ENCODE measurements at places on chromosomes 5 and 9.

GRCh38 chr5:126855266-126855665 lies 78.3 kb downstream of the LMNB1 start:
- DNase-seq, result no peak

DNA sequence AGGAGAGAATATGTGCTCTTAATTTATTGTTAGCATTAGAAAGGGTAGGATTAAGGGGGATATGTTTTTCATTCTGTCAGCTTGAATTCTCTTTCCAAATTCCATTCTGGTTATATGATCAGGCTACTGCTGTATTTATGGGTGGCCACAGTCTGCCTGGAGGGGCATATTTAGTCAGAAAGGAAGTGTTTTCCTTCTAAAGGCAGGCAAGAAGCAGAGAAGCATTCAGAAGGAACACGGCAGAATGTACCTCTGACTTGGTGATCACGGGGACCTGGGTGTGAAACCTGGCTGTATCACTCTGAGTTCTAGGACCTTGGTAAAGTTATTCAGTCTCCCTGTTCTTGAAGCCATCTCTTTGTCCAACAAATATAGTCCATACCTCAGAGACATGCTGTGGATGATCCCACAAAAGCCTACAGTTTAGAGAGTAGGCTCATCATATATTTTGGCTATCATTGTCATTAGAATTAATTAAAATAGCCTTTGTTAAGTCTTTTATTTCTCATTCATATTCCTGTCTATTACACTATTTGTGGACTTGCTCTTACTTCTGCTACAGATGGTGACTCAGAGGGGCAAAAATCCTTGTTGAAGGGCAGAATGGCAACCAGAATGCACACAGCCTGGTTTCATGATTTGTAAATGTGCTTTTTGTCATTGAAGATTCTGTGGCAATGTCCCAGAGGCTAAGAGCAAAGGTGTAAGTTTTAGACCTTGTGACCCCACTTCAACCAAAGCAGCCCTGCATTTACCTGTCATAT lies 2.7 kb downstream of the TNC start:
- DNase-seq, result no peak

- peak; percentile 67 for DNase-seq
These were observed 2.4 kb upstream of the PHYKPL start for GRCh38 chr5:178234750-178235587.

- no peak for DNase-seq
These were observed 95.0 kb downstream of the PCSK1 start for GRCh38 chr5:96338091-96338490.

DNA sequence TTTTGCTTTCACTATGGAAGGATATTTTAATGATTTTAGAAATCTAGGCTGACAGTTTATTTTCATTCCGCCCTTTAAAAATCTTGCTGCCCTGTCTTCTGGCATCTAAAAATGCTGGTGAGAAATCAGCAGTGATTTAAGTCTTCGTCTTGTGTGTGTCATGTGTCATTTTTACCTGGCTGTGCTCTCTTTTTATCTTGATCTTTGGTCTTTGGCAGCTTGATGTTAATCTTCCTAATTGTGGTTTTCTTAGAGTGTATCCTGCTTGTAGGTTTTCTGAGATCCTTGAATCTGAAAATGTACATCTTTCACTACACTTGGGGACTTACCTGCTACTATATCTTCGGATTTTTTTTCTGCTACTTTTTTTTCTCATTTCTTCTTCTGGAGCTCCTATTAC lies 11.9 kb upstream of the LPCAT1 start:
- DNase-seq, result no peak

- DNase-seq, result no peak
These were observed 36.4 kb upstream of the RAPGEF6 start for GRCh38 chr5:131671409-131671808.

- DNase-seq, result no peak
These were observed 144.4 kb upstream of the MAP3K1 start for GRCh38 chr5:56670916-56671315.

DNA sequence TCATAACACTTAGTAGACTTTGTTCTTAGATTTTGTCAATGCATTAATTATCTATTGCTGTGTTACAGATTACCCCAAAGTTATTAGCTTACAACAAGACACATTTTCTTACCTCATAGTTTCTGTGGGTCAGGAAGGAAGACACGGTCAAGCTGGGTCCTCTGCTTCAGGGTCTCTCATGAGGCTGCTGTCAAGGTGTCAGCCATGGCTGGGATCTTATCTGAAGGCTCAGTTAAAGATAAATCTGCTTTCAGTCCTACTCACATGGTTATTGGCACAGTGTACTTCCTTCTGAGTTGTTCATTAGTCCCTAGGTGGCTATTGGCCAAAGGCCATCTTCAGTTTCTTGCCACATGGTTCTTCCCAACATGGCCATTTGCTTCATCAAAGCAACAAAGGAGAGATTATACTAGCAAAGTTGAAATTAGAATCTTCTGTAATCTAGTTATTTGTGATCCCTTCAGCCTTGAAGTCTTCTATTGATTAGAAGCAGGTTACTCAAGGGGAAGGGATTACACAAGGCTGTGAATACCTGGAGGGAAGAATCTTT lies 25.2 kb downstream of the TDRD7 start:
- no peak for DNase-seq

DNA sequence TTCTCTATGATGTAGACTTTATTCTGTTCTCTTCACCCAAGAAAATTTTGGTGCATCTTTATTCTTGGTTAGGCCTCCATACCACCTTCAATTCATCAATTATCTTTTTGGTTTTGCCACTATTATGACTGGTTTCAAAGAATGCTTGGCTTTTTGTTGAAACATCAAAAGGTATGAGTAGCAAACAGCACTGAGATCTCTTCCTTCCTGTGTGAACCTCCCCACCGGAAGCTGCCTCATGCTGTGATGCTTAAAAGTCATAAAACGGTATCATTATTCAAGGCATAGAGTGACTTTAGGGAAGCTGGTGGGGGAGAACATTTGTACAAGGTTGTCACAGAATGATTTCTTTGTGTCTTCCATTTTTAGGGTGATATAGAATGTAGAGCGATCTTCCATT lies 70.6 kb downstream of the IQGAP2 start:
- peak; percentile 7 for DNase-seq

DNA sequence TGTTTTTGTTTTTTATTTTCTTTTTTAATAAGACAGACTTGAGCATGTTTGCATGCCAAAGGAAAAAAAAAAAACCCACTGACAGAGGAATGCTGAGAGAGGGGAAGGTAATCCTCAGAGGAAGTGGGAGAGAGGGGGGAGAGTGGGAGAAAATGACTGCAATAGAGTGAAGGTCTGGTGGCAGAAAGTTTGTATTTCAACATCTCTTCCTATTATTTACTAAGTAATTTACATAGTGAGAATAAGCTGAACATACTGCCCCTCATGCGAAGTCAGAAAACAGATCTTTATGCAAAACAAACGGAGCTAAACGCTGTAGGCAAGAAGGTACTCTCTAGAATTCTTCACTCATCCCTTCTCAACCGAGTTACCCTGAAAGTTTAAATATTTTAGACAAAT lies 45.0 kb downstream of the ELL2 start:
- DNase-seq, result no peak

- DNase-seq, result no peak
These were observed 73.3 kb upstream of the TBC1D2 start for GRCh38 chr9:98328770-98329169.

DNA sequence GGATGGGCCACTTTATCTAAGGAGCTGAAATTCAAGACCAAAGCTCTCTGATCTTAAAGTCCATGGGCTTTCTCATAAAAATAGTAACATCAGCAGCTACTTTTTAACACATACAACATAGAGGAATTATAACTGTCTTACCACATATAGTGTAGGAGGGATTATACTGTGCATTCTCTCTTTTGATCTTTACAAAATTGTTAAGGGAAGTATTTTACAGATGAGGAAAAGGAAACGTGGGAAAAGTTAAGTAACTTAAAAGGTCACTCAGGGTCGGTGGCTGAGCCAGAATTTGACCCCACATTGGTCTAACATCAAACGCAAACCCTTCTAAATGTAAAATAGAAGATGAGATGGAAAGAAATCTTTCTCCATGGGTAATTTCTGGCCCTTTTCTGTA lies 38.4 kb downstream of the ZNF608 start:
- DNase-seq, result no peak

DNA sequence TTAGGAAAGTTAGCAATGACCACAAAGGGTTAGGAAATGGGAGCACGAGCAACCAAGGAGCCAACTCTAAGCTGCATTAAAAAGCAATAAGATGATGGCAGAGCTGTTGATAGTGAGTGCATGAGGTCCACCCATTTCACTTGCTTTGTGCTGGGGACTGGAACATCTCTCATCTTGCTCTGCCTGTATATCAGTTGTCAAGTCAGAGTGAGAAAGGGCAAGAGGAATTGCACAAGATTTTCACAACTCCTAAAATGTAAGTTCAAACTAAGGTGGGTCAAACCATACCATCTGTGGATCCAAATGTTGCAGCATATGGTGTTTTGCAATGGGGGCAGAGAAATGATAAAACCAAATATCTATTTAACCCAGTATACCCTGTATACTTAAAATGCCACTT lies 2.8 kb upstream of the ESM1 start:
- no peak for DNase-seq

- DNase-seq, result no peak
These were observed 30.5 kb upstream of the LMX1B start for GRCh38 chr9:126583144-126583760.

- DNase-seq, result no peak
These were observed 118.0 kb downstream of the ESM1 start for GRCh38 chr5:54867310-54867944.

GRCh38 chr9:28032268-28032590 lies 458.9 kb upstream of the C9orf72 start:
- DNase-seq, result no peak

GRCh38 chr5:14582797-14583137 lies 1.2 kb downstream of the OTULINL start:
- DNase-seq, result no peak

DNA sequence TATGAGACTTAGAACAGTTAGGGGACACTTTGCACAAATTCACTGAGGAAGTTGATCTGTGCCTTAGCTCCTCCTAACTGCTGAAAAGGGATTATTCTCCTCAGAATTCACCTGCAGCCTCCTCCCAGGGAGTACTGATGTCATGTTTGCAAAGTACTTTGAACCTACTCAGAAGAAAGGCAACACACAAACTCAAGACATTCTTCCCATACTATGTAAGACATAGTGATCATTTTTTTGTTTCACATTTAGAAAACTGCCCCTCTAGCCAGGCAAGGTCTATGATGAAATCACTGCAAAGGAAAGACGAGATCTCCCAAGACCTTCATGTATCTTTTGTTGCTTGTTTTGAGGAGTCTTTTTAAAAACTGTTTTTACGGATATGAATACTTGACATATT lies 10.6 kb upstream of the VLDLR start:
- no peak for DNase-seq

DNA sequence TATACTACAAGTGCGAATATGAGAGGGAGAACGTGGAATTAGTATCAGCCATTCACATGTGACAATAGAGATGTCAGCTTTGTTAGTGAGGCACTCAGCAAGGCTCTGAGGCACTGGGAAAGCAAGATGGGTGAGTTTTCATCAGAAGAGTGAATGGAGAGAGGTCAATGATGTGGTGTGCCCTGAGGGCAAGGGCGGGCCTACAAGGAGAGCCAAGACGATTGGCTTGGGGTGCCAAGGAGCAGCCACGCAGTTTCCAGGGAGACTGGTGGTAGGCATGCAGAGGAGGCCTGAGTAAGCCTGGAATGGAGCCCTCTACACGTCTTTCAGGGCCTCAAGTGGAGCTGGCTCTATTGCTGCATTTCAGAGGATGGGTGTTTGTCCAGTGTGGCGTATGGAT lies 24.7 kb downstream of the BTF3 start:
- no peak for DNase-seq

GRCh38 chr5:147756566-147756965 lies 26.0 kb downstream of the JAKMIP2 start:
- DNase-seq, result no peak

DNA sequence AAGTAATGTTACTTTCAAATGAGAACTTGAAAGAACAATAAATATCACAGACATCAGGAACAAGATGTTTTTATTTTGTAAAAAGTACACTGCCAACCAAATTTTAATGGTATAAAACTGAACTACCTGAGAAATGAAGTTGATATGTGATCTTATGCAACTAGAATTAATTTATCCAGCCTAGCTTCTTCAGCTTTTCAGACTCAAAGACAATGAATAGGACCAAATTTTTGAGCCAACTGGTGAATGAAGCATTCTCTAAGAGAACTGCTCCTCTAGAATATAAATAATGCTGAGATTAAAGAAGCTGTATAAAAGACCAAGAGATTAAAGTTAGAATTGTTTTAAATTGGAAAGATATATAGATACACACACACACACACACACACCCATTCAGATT lies 9.9 kb downstream of the CDC14B start:
- DNase-seq, result no peak

DNA sequence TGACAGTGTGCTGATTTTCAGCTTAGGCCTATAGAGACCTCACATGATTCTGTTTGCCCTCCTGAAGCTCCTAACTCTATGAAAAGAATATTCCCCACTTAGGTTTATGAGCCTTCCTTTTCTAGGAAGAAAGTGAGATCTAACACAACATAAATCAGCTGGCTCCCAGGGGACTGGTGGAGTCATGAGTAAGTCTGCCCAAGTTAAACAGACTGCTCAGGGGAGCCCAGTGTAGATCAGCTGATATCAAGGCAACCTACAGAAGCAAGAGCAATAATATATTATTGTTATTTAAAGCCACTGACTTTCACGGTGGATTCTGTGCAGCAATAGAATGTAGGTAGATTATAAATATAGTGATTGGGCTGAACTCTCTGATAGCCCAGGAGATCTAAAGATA lies 1978.6 kb upstream of the CDH6 start:
- no peak for DNase-seq

DNA sequence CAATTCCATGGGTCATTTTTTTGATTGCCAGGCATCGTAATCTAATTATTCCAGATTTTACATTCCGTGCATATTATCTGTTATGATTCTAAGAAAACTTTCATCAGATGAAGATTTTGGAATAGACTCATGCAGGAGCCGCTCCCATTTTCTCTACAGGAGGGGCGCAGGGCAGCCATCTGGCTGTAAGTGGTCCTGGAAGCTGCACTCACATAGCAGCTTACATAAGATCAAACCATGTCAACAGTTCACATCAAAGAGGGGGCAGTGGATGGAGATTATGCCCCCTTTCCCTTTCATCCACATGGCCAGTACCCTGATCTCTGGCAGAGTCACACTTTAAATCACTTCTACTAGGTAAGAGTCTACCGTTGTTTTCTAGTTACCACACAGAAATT lies 73.3 kb upstream of the PCA3 start:
- DNase-seq, result no peak

- no peak for DNase-seq
These were observed 30.1 kb downstream of the PPARGC1B start for GRCh38 chr5:149759986-149760853.

- no peak for DNase-seq
These were observed 176.0 kb upstream of the TLE4 start for GRCh38 chr9:79395755-79396154.

- no peak for DNase-seq
These were observed 241.6 kb upstream of the CD180 start for GRCh38 chr5:67437905-67438845.

DNA sequence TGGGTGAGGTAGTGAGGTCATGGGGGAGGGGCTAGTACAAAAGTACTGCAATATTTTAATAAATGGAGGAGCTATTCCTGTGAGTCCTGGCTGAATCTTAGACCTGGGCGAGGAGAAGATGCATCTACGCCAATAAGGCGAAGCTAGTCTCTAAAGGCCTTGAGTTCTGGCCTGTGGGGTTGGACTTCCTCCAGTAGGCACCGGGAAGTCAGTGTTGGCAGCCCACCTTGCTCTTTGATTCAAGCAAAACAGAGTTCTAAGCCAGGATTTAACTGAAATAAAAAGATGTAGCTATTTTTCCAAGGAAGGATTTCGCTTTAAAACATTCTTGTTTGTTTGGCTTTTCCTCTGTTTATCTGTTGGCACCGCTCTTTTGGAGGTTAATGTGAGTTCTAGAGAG lies 244.6 kb downstream of the KIF4B start:
- DNase-seq, result no peak
